Stimulated activated CD4-positive, alpha-beta T cell treated with anti-CD3 and anti-CD28 coated beads, Interleukin-1b, Interleukin-23, amount 100 ng/mL, for 4 hours (primary cell): ENCODE measurements at places on chromosomes 5 and 9.

DNA sequence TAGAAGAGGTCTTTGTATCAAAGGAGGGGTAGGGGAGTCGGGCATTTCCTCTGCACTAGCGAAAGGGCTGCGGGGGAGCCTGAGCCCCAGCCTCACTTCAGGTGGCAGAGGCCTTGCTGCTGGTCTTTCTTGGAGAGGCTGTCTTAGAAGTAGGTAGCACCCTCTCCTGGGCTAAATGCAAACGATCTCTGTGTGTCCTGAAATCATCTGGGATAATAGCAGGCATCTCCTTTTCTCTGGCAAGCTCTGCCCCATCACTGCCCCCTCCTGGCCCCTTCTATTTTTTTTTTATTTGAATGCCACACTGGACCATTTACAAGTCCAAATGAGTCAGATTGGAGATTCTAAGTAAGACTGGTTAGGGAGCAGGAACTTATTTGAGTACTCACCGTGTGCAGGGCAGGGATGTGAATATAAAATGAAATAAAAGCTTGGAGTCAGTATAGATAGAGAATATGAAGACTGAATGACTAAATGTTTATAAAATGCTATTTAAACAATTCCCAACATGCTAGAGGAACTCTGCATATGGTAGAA is 137.1 kb downstream of the FGF1 start:
- DNase-seq: peak; percentile 8

DNA sequence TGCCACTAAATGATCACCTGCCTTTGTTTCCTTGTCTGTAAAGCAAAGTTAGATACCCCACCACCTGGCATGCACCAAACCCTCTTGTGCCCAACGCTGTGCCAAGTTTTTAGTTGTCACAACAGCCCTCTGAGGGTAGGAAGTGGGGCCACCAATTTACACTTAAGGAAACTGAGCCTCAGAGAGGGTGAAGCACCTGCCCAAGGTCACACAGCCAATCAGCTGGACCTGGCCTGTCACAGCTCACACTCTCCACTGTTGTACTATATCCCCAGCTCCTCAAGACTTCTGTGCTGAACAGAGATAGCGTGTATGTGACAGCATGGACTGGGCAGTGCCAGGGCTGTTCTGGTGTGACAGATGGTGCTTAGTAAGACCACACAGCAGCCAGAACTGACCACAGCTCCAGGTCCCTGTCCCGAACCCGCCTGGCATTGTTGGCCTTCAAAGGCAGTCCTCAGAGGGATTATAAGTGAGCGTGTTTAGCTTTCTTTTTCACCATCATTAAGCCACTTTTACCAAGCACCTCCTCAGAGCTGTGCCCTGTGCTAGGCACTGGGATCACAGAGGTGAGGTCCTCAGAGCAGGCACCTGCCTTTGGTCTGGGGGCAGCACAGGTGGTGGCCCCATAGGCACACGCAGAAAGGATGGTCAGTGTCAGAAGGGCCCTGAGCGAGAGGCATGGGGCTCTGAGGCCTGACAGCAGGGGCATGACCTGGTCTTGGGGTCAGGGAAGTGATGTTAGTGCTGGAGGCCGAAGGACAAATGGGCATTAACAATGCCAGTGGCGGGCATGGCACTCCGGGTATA is 71.1 kb downstream of the COL27A1 start:
- no peak for DNase-seq

DNA sequence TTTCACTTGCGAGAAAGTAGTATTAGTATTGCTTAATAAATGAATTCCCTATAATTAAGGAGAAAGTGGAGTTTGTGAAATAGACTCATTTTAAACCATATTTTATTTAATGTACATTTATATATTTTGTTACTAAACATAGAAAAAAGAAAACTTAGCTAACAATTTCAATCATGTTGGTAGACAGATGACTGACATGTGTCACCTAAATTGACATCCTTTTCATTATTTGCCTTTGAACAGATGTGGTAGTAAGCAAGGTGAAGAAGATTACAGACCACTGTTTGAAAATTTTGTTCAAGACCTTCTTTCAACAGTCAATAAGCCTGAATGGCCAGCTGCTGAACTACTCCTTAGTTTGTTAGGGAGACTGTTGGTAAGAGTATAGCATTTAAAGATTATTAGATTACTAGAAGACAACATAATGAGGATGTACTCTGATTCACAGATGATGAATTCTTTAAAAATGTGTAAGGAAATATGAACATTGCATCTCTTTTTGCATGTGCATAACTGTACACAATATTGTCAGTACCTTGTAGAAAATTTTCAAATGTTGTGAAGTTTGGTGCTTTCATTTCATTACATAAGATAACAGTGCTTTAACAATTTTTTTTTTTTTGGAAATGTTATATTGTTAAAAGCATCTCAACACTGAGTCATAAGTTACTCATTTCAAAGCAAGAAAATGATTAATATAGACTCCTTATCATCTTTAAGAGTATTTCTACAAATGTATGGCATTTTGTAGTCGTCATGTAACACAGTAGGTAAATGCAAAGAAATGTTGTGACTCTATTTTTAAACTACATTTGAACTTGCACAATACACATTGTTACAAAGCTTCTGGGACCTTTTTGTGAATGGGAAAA is 139.5 kb downstream of the NIPBL start:
- no peak for DNase-seq

DNA sequence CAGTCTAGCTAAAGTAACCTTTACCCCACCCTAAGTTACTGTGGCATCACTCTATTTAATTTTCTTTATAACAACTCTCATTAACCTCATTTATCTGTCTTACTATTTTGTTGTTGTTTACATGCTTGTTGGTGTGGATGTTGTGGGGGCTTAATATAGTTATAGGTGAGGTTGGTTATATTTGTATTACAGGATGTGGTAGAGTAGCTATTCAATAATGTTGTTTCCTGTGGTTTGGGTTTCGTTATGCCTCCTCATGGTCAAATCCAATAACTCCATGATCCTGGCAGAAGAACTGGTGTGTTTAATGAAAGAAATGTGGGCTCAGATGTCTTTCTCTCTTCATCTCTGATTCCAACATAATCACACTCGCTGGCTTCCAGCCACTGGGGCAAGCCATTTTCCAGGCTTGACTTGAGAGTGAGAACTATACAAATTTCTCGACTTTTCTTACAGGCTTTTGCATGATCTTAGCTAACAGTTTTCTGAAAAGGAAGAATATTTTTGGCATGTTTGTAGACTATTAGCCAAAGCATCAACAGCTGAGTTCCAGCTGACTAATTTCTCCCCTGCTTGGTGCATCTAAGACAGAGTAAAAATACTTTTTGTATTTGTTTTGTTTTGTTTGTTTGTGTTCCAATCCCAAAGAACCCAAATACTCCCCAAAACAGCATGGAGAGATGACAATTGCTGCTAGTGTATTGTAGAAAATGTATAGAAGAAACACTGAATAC is 303.7 kb upstream of the PAPPA start:
- DNase-seq: no peak

DNA sequence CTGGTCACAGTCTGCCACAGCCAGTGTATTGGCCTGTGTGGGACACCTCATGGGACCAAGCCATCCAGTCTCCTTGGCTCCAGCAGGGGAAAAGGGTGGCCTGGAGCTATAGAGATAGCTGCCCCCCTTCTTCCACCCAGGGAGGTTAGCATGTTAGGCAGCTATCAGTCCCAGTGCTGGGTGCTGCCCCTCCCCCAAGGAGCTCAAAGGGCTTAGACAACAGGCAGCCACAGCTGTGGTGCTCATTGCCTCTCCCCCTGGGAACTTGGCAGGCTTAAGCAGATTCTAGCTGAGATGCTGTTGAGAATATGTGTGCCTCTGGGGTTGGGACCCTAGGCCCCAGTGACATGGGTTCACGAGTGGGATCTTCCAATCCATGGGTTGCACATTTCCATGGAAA is 226.0 kb upstream of the PTGER4 start:
- no peak for DNase-seq

- DNase-seq: no peak
Observed at GRCh38 chr5:125595095-125595494, 828.1 kb upstream of the GRAMD2B start.

- DNase-seq: no peak
Observed at GRCh38 chr5:151490627-151491026, 43.2 kb downstream of the SLC36A1 start.
